DMS 273 treated with DMSO at 0.1 percent for 48 hours (cell line): ENCODE measurements at places on chromosomes 4 and X.

GRCh38 chrX:154824638-154825037 lies 9.8 kb downstream of the SMIM9 start:
- DNase-seq = no peak

- peak; percentile 63 for DNase-seq
These were observed 20.0 kb upstream of the VCX2 start for GRCh38 chrX:8191022-8191421.

DNA sequence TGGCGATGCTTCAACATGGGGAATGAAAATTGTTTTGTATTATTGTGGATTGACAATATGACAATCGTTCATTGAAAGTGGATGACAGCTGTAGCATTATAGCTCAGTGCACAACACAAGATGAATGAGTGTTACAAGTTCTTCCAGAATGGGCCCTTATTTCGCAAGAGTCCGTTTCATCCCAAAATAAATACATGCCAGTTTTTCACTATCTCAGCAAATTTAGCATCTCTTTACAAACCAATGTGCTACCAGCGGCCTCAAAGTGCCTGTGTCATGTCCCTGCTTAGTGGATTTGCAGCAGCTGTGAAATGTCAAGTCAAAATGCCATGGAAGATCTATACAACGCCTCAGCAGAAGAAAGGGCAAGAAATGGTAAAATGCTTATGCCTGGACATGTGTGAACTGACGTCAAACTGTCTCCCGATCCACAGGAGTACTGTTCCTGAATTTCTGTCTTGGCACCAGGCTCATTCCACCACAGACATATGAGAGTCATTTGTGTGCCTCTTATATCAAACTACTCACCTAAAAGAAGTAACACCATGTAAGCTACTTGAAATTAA lies 109.6 kb downstream of the MAML3 start:
- no peak for DNase-seq

GRCh38 chrX:46967547-46967946 lies 55.3 kb downstream of the JADE3 start:
- no peak for DNase-seq

GRCh38 chr4:121146530-121146929 lies 17.6 kb downstream of the TNIP3 start:
- DNase-seq = no peak

DNA sequence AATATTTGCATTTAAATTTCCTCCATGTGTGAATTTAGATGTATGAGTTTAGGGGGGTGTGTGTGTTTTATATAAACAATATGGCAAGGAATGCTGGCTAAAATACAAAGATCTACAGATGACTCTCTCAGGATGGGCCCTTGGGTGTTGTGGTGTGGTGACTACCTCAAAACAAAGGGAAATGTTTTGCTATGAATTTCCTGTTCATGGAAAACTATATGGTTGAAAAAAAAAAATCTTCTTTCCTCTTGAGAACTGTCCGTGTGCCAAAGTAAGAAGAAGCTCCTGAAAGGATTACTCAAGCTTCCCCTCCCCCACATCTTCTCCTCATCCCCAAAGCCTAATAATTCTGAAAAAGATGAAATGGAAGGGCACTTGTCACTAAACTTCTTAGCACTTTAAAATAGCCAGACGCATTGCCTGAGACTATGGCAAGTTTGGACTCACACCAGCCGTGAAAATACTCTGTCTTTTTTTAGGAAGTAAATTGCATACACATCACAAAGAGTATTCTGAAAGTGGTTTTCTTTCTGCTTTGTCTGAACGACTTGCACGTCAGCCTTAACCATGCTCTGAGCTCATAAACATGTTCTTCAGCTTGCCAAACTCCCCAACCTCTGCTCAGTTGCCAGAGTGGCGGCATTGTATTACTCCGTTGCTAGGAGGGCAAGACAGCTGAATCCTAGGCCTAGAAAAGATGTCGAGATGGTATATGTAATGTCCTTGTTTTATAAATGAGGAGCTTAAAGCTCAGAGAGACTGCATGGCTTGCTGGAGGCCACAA lies 250.4 kb upstream of the JADE1 start:
- no peak for DNase-seq

- peak; percentile 21 for DNase-seq
These were observed 380.5 kb downstream of the SH2D1A start for GRCh38 chrX:124726881-124727280.

- DNase-seq = no peak
These were observed 314.7 kb downstream of the PDGFC start for GRCh38 chr4:156656896-156657295.

DNA sequence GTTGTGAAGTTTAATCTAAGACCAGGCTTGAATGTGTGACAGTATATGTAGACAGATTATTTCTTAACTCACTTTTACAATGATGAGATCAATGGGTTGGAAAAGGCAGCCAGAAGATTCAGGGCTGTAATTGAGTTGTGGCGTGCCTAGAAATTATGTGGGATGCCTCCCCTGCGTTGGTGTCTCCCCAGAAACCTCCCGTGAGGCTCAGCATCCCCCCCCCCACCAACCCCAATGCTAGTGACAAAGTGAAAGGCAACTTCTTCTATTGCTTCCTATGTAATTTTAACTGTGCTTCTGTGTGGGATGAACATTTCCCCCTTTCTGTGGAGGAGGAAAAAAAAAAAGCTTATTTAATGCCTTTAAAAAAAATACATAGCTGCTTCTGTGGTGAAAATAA lies 297.9 kb downstream of the ARHGAP10 start:
- DNase-seq = no peak

- DNase-seq = no peak
These were observed 855 bp downstream of the GPRASP2 start for GRCh38 chrX:102712981-102713625.

GRCh38 chr4:88963817-88964216 lies 93.2 kb downstream of the FAM13A start:
- DNase-seq = no peak

DNA sequence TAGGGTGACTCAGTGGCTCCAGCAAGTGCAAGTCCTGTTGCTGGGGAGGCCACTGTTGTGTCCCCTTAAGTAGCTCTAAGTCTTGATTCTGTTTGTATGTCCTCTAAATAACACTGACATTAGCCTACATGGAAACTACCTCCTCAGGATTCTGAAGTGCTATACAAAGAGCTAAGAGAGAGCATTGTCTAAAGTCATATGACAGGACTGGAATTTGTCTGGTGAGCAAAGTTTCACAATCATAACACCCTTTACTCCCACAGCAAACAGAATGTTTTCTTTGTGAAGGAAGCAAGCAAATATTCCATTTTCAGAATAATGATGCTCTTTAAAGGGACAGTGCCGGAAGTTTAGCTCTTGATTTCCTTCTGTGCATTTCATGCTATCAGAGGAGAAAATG lies 23.4 kb upstream of the CT47A1 start:
- no peak for DNase-seq

- DNase-seq = no peak
These were observed 117.2 kb downstream of the PDHA2 start for GRCh38 chr4:95957054-95957453.

DNA sequence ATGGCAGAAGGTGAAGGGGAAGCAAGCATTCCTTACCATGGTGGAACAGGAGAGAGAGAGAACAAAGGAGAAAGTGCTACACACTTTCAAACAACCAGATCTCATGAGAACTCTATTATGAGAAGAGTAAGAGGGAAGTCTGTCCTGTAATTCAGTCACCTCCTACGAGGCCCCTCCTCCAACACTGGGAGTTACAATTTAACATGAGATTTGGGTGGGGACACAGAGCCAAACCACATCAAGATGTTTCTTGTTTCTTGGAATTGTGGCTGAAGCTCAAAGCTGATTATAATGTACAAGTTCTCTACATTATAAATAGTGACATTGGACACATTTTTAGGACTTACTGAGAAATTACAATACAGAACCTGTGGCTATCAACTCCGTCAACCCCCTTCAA lies 29.5 kb upstream of the TAPT1 start:
- DNase-seq = no peak

DNA sequence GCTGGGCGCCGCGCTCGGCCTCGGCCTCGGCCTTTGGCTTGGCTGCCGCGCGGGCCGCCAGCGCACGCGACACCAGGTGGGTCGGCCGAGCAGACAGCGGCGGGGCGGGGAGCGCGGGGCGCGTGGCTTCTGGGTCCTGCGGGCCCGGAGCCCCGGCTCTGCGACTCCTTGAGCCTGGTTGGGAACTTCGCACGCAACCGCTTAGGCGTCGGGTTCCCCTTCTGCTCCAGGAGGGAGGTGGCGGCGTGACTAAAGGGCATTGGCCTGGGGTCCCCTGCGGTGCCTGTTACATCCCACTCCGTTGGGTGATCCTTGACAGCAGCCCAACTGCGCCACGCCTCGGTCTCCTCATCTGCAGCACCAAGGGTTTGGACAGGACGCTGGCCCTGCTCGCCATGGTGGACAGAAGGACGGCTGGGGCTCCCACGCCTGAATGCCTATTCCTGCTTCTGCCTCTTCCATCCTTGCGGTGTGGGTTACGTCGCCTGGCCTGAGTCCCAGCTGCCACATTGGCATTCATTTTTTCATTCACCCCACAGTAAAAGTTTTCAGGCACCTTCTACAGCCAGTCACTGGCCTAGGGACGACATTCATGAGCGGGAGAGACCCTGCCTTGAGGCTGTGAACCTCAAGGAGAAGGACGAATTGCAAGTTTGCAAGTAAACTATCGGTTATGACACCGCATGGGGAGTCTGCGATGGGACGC lies 631 bp downstream of the EVC start:
- no peak for DNase-seq

DNA sequence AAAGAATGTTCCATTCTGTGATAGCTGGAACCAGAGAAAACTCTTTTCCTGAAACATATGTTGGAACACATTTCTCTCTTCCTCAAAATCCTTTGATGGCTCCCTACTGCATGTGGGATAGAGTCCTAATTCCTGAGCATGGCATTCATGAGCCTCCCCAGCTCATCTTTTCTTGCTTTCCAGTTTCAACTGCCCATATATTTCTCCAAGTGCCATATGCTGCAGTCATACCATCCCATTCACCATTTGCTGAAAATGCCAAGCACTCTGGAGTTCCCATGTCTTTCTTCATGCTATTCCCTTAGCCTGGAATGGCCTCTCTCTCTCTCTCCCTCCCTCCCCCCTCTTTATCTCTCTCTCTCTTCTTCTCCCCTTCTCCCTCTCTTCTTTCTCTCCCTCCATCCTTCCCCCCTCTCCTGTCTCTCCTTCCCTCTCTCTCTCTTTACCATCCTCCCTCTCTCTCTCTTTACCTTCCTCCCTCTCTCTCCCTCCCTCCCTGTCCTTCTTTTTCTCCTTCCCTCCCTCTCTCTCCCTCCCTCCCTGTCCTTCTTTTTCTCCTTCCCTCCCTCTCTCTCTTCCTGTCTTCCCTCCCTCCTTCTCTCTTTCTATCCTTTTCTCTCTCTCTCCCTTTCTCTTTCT lies 134.1 kb upstream of the GPC4 start:
- no peak for DNase-seq
